ENCODE measurements at places on chromosomes 7 and 10.

- no peak for DNase-seq
Measured at GRCh38 chr10:15824498-15824897, 35.8 kb downstream of the MINDY3 start.

DNA sequence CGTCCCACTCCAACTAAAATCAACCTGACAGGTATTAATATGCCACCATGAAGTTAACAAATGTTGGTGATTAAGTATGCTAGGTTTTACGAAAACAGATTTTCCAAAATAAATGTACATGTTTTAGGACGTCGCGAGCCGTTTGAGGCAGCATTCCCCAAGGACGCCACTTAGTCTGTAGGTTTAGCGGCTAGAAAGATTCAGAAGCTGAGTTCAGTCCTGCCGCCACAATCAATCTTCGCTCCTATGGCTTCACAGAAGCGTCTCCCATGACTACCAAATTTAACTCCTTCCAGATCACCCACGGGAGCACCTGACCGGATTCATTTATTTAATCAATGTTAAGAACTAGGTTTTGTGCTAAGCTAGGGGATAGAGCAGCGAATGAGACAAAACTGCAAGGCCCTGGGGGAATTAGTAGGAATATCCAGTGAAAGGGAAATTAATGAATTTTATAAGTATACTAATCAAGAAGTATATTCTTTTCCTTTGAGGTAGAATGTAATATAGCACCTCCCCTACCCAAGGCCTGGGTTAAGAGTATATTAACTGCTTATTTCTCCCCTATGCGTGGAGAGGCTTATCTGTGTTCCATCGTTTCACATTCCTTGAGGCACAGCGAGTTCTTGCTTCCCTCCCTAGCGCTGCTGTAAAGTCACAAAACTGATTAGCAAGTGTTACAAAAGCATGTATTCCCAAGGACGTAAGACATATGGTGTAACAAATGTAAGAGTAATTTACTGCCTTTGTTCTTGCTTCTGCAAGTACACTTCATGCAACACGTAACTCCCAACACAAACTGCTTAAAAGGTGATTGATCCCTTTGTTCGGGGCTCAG is 994 bp upstream of the CYP51A1 start:
- no peak for DNase-seq

DNA sequence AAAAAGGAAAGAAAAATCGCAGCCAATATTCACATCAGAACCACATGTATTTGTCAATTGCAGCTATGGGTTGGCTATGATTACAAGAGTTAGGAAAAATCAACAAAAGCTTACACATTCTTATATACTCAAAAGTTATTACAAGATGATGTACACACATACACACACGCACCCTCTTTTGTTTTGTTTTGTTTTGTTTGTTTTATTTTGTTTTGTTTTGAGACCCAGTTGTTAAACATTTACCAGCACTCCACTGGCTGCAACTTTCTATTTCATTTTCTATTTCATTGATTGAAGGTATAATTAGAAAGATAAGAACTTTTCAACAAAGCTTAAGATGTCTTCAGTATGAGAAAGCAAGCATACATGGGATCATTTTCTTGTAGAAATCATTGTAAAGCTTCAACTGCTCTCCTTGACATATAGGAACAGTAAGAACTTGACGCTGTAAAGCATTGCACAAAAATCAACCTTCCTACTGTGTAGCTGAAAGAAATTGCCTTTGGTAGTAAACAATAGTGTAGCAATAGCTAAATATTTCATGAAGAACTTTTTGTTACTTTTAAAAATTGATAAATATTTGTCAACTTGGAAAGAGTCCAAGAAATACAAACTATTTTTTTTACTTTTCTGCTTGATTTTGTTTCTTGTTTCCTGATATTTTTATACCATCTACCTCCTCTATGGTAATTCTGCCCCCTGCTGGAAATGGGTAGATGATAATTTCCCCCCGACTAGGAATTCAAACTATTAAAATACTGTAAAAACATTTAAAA is 205.9 kb downstream of the MBL2 start:
- DNase-seq = no peak

DNA sequence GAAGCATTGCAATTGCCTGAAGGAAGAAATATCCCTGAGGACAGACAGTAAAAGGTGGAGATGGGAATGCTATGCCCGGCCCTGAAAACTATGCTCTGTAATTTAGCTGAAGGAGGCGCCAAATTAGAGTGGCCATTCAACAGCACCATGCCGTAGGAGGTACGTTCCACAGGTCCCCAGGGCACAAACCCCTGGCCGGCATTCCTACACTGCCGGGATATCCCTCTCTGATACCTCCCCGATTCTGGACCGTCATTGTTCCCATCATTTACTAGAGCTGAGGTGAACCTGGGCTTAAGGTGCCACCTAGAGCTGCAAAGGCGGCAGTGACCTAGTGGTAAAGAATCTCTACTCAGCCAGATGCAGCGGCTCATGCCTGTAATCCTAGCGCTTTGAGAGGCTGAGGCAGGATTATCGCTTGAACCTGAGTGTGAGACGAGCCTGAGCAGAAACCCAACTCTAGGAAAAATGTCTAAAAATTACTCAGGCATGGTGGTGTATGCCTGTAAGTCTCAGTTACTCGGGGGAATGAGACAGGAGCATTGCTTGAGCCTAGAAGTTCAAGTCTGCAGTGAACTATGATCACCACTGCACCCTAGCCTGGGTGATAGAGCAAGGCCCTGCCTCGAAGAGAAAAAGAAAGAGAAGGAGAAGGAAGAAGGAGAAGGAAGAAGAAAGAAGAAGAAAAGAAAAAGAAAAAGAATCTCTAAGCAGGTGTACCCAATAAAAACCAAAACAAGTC is 53.0 kb upstream of the TNKS2 start:
- no peak for DNase-seq

- no peak for DNase-seq
Measured at GRCh38 chr7:68200051-68200670, 1203.5 kb downstream of the TYW1 start.
